Activated naive CD4-positive, alpha-beta T cell treated with anti-CD3 and anti-CD28 coated beads, Interleukin-2, amount 10 ng/mL, durations not matched to agents 7 days and 5 days (primary cell): ENCODE measurements at places on chromosomes 1 and 21.
A peak's percentile ranks its signal among the peaks of the same experiment; 100 is the strongest.

DNA sequence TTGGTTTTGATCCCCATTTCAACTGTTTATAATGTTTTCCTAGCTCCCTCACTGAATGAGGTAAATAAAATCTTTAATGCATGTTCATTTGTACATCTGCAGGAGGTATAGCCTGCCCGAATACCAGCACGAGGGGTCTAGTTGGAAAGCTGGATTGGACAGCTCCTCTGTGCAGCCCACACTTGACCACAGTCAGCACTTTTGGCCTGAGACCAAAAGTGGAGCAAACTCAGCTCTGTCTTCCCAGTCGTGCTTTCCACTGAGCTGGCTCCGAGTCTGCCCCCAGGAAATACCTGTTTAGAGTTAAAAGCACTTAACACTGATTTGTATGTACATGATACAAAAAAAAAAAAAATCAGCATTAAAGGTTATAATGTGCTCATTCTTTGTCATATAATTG, 224.4 kb downstream of the DSCAM start:
- DNase-seq = no peak

- DNase-seq = no peak
These were observed 64.6 kb upstream of the TARBP1 start for GRCh38 chr1:234543442-234544086.

GRCh38 chr1:247962911-247963588, 2.0 kb upstream of the OR2AK2 start:
- no peak for DNase-seq

GRCh38 chr1:200233393-200233792, 176.4 kb downstream of the ZNF281 start:
- DNase-seq = no peak

- DNase-seq = no peak
These were observed 20.5 kb upstream of the ARTN start for GRCh38 chr1:43913051-43913501.

GRCh38 chr1:73909043-73909562, 288.9 kb downstream of the LRRIQ3 start:
- DNase-seq = no peak

DNA sequence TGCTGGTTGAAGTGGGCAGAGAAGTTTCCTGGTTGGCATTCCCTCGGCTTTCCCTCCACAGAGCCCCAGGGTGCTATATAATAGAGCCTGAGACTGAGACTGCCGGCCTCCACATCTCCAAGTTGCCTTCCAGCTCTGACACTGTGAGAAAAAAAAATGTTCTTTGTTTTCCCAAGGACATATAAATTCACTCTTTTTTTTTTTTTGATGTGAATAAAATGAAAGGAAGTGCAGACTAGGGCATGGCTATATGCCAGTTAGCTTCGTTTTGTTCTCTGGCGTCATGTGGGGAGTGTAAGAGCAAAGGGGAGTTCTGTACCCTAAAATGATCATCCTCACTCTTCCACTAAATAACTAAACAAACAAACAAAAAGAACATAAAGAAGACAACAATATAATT, 101.6 kb downstream of the TNFSF18 start:
- no peak for DNase-seq

GRCh38 chr21:44869781-44870747, 3.4 kb downstream of the PTTG1IP start:
- no peak for DNase-seq

- no peak for DNase-seq
These were observed 475.4 kb downstream of the AJAP1 start for GRCh38 chr1:5129746-5130355.

- DNase-seq = no peak
These were observed 7.8 kb upstream of the SRRM1 start for GRCh38 chr1:24635195-24635843.

DNA sequence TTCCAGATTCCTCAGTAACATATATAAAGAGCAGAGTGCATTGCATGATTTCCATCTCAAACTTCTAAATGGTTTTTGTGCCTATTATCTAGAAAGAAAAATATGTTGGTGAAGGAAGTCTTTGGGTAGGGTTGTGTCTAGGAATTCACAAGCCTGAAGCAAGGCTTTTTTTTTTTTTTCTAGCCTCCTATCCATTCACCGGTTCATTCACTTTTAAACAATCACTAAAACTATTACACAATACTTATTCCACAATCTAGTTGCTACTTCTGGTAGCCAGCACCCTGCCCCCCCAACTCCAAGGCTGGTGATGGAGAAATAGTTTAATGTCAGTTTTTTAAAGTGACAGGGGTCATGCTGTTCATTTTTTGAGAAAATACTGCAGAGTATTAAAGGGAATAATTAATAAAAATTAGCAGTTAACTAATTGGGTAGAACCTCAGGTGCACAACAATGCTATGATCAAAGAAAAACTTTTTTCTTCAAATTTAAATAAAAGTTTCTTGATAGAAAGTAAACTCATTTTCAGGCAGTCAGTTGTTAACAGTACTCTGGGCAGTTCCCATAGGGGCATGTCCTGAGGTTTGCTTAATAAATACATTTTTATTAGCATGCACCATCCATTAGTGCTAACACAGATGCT, 10.9 kb downstream of the IRF2BP2 start:
- no peak for DNase-seq

DNA sequence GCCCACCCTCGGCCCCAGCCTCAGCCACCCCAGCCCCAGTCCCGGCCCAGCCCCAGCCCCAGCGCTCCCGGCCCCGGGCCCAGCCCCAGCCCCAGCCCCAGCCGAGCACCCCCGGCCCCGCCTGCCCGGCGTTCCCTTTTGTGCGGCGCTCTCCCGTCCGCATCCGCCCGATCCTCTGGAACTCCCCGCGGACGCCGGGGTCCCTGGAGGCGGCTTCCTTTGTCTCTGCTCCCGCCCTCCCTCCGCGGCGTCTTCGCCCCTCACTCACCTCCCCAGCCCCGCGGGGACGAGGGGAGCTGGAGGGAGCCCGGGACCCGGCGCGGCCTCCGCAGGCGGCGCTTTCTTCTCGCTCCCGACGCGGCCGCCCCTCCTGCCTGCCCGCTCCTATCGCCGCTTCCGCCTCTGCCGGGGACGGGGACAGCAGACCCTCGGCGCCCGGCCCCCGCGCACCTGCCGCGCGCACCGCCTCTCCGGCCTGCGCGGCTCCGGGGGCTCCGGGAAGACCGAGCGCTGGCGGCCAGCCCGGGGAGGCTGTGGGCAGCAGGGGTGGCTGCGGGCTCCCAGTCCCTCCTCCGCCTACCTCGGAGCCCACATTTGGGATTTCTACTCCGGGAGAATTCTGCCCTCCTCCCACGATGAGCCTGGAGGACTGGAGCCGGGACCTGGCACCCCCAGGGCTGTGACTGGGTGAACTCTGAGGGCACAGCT, 14.0 kb downstream of the AGRN start:
- peak; percentile 48 for DNase-seq

- no peak for DNase-seq
These were observed 69.6 kb upstream of the B3GALNT2 start for GRCh38 chr1:235573880-235574279.

DNA sequence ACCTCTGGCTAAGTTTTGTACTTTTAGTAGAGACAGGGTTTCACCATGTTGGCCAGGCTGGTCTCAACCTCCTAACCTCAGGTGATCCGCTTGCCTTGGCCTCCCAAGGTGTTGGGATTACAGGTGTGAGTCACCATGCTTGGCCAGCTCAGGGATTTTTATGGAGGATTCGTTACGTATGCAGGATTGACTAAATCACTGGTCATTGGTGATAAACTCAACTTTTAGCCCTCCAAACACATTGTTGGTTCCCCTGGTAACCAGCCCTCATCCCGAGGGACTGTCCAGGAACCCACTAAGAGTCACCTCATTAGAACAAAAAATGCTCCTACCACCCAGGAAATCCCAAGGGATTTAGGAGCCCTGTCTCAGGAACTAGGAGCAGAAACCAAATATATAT, 40.4 kb downstream of the ST3GAL3 start:
- DNase-seq = no peak

GRCh38 chr21:29638761-29639327, 301.0 kb downstream of the GRIK1 start:
- no peak for DNase-seq

- DNase-seq = no peak
These were observed 66.8 kb downstream of the KCNN3 start for GRCh38 chr1:154802982-154803920.

GRCh38 chr1:45623972-45624371, at the start of gene CCDC17:
CCDC17 (minus strand) TSS chr1:45624054; CDS start chr1:45623909, 145 bp downstream.
- DNase-seq = no peak

GRCh38 chr1:241375886-241376285, 18.9 kb upstream of the RGS7 start:
- no peak for DNase-seq

DNA sequence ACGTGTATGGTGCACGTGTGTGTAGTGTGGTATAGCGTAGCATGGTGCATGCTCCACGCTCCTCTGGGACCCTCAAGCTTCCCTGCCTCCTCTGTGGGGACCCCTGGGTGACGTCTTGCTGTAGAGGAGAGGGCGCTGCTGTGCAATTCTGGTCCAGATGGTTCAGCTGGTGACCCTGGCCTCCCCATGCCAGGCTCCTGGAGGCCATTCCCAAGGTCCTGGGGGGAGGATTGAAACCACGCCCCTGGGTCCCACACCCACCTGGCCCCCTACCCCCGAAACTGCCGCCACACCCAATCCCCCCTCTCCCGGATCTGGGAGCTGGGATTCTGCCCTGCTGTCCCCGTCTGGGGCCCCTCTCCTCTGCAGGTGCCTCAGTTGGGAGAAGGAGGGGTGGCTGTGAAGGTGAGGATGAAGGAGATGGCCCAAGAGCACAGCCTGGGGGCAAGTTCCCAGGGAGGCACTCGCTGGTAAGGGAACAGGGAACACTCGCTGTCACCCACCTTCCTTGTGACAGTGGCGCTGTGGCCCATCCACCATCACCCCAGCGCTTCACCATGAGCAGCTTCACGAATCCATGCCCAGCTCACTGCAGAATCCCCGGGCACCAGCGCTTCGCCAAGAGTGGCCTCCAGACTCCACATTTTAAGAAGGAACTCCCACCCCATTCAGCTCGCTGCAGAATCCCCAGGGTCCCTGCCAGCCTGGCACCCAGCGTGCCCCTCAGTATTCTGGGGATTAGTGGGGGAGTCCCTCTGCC, 38.0 kb downstream of the WDR4 start:
- DNase-seq = no peak

DNA sequence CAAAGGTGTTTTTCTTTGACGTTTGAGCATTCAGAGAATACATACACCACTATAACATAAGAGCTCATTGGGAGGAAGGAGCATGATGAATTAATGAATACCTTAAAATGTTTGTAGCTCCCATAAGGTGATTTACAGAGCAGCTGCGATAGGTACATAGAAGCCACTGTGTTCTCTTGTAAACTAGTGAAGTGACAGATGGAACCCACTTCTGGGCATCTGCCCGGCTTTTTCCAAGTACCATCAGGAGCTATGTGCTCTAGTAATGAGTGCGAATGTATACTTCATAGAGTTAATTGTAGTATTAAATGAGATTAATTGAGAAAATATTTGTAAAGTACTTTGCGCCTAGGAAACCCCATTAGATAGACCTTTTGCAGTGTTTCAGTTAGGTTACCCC, 48.4 kb downstream of the HENMT1 start:
- no peak for DNase-seq

GRCh38 chr1:55820501-55820900, 605.3 kb upstream of the USP24 start:
- DNase-seq = no peak

DNA sequence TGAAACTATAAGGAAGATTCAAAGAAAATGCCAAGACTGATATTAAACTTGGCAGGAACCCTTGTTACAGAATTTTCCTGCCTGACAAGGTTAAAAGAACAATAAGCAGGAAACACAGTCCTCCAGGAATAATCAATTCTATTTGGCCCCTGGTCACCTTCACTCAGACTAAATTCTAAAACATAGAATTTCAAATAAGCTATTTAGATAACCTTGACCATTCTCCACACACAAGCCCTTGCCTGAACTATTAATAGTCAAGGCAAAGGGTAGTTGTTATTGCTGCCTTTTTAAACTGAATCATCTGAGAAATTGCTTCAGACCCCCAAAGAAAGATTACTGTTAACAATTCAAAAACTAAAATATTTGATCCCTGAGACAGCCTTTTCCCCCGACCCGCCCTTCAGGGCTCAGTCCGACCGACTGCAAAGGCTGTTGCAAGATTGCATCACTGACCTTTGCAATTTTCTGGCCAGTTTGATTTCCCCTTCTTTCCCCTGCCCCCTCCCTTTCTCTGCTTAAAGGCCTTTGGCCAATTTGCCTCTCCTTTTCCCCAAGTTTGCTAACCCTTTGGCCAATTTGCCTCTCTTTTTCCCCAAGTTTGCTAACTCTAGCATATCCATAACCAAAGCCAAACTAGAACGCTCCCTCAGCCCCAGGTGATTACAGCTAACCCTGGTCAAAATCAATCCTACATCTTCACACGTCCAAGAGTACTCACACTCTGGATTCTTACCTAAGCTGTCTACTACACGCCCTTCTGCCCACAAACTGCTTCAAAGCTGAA, 1.4 kb upstream of the G0S2 start:
- no peak for DNase-seq

DNA sequence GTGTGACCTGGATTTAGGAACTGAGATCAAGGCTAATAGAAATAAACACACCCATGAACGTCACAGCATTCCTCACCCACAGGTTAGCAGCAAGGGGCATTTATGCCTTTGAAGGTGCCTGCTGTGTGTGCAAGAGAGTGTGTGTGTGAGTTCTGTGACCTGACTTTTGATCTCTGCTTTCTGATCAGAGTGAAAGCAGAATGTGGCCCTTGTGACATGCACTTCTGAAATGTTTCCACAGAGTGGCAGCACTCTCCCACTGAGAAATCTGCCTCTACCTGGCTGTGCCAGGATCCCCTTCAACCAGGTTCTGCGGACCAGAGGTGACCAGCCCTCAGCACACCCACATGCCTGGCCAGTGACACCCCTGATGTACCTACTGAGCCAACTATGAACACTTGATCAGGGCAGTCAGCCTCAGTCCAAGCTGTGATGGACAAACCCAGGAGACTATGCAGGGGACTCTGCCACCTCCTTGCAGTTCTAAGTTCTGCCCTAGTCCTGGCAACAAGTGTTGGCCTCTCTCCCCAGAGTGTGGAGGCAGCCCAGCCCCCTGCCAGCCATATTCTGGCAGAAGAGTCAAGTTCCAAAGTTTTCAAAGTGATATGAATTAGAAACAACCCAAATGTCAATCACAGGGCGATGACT, 41.0 kb downstream of the RXRG start:
- DNase-seq = peak; percentile 57
